ENCODE measurements at places on chromosomes 5 and 9.
A peak's percentile ranks its signal among the peaks of the same experiment; 100 is the strongest.

DNA sequence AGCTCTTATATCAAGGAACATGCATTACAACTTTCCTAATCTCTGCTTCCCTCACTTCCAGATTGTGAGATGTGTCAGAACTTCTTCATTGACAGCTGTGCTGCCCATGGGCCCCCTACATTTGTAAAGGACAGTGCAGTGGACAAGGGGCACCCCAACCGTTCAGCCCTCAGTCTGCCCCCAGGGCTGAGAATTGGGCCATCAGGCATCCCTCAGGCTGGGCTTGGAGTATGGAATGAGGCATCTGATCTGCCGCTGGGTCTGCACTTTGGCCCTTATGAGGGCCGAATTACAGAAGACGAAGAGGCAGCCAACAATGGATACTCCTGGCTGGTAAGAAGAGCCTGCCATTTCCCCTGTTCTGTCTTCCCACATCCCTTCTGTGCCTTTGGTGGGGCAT, 15.1 kb downstream of the PRDM9 start:
- H3K4me1 ChIP-seq, result no peaks in the 10 kb centered on the region
- H3K27ac ChIP-seq, result no peak overlapping the region
- no peaks in the 10 kb centered on the region for H3K36me3 ChIP-seq
- no peak for DNase-seq
- no peak overlapping the region for H3K4me3 ChIP-seq

- DNase-seq, result no peak
- no peaks in the 10 kb centered on the region for H3K27me3 ChIP-seq
- no peak overlapping the region for H3K27ac ChIP-seq
- no peak overlapping the region for H3K4me3 ChIP-seq
Measured at GRCh38 chr5:168947212-168947868, 353.6 kb downstream of the SLIT3 start.

DNA sequence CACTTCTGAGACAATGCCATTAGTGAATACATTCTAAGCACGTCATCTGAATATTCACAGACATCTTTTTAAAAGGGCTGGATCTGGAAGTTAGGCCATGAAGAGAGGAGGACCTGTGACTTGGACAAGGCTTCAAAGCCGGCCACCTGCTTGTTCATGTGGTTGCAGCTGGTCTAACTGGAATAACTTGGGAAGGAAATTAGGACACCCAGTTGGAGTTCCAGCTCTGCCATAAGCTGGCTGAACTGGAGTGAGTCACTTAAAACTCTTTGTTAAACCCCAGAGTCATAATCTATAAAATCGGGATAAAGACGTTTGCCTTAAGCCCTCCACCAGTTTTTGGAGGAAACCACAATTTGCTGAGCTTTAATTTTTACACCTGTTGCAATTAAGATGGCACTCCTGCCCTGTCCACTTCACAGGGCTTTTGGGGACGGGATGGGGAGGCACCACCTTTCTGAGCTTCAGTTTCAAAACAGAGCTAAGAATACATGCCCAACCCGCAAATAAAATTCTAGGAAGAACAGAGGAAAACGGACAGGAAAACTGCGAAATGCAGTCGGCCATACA, 536 bp upstream of the STX17 start:
- peaks cover under 1% of the 10 kb centered on the region for H3K36me3 ChIP-seq
- peak overlapping the region; percentile 71 for H3K4me3 ChIP-seq
- no peaks in the 10 kb centered on the region for H3K27me3 ChIP-seq
- DNase-seq, result no peak

GRCh38 chr9:114240647-114241558, 82.0 kb upstream of the ORM1 start:
- DNase-seq, result no peak
- peaks cover 7% of the 10 kb centered on the region for H3K36me3 ChIP-seq
- H3K4me3 ChIP-seq, result no peak overlapping the region
- no peak overlapping the region for H3K27ac ChIP-seq
- no peaks in the 10 kb centered on the region for H3K27me3 ChIP-seq

DNA sequence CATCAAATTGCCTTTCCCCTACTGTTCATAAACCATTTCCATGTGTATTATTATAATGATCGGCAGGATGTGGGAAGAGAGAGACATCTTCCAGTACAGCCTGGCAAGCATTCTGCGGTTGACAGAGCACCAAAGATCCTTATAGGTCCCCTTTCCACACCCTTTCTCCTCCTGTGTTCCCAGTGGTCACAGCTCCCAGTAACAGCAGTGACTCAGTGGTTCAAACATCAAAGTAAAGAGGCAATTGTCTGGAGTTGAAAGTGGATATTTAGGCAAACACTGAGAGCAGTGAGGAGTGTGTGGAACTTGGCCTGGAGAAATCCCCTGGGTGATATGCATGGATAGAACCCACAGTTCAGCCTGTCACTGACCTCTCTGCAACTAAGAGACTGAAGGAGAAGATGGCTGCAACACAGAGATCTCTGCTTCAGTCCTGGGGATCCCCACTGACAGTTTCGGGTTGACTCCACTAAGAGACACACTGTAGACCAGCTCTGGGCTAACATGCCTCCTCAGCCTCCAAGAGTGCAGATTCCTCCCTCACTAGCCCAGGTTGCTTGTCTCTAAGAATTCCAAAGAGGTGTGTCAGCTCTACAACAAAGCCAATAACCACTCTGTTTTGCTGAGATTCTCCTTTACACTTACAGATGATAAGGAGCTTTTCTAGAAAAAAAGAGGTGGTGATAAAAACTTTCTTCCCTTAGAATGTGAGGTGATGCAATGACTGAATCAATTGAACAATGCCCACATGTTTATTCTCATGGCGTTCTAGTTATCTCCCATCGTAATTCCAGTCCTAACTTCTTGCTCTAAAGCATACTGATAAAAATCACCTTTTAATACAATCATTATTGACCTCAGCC, 94.4 kb upstream of the IL6ST start:
- DNase-seq, result no peak
- no peak overlapping the region for H3K4me3 ChIP-seq
- no peak overlapping the region for H3K27ac ChIP-seq
- H3K27me3 ChIP-seq, result no peaks in the 10 kb centered on the region
- no peaks in the 10 kb centered on the region for H3K36me3 ChIP-seq
- H3K4me1 ChIP-seq, result no peaks in the 10 kb centered on the region

DNA sequence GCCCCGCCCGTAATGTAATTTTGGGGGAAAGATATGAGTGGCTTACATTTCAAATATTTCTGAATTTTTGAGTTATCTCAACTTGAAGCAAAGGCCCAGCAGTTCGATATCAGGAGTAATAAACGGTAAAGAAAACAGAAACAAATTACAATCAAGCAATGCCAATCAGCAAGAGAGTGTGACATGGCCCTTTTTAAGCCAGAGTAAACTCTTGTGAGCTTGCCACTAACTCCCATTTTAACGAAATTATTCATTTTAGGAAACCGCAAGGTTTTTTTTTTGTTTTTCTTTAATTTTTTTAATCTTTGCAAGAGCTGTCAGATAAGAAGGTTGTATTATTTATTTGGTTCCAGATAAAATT, 17.6 kb upstream of the CDK7 start:
- no peaks in the 10 kb centered on the region for H3K27me3 ChIP-seq
- H3K4me3 ChIP-seq, result peak overlapping the region; percentile 90
- peaks cover 13% of the 10 kb centered on the region for H3K4me1 ChIP-seq

- peak within 1 kb of the TSS; percentile 31 for H3K27ac ChIP-seq
- H3K4me1 ChIP-seq, result peaks cover 21% of the 10 kb centered on the region
- peak; percentile 77 for DNase-seq
- H3K4me3 ChIP-seq, result peak within 1 kb of the TSS; percentile 51
- peaks cover 34% of the 10 kb centered on the region for H3K27me3 ChIP-seq
- H3K36me3 ChIP-seq, result no peaks in the 10 kb centered on the region
Measured at GRCh38 chr5:44389090-44389822, at the start of gene FGF10. TSS of gene FGF10 (minus strand) at chr5:44389420. CDS start at chr5:44388682, 738 bp downstream.

DNA sequence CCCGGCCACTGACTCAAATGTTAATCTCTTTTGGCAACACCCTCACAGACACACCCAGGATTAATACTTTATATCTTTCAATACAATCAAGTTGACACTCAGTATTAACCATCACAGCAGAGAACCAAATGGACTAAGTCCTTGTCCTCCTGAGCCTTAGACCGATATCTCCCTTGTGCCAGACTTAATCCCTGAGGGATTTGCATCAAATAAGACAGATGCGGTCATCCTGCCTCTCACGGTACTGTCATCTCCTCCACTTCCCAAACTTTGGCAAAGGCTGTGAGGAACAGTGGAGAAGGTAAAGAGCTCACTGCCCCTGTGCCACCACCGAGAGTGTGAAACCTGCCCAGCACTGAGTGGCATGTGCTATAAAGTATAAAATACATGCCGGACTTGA, 6.5 kb upstream of the PRRC2B start:
- H3K4me1 ChIP-seq, result peaks cover 7% of the 10 kb centered on the region
- H3K36me3 ChIP-seq, result no peaks in the 10 kb centered on the region
- no peak overlapping the region for H3K27ac ChIP-seq
- no peak overlapping the region for H3K4me3 ChIP-seq
- DNase-seq, result no peak

DNA sequence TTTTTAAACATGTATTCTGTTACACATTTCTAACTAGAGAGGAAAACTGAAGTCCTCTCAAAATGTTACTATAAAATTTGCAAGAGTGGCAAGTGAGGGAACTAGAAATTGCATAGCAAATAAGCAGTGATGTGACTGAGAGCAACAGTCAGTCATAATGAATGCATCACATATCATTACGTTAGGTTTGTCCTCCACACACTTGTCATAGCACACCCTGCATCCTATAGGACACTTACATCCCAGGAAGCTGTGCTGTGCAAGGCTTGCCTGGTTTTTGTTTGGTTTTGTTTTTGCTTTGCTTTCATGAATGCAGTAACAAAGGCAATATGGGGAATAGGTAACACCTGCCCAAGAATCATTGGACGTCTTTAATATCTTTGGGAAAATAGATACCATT, 10.8 kb downstream of the NFIB start:
- peaks cover 57% of the 10 kb centered on the region for H3K4me1 ChIP-seq
- H3K4me3 ChIP-seq, result no peak overlapping the region
- no peak for DNase-seq
- H3K27me3 ChIP-seq, result no peaks in the 10 kb centered on the region

- no peak for DNase-seq
- H3K4me3 ChIP-seq, result no peak overlapping the region
- no peaks in the 10 kb centered on the region for H3K27me3 ChIP-seq
- H3K36me3 ChIP-seq, result peaks cover 4% of the 10 kb centered on the region
Measured at GRCh38 chr9:37187713-37188439, 67.5 kb downstream of the ZCCHC7 start.

- DNase-seq, result no peak
- H3K36me3 ChIP-seq, result no peaks in the 10 kb centered on the region
- H3K27ac ChIP-seq, result no peak overlapping the region
- no peaks in the 10 kb centered on the region for H3K4me1 ChIP-seq
- no peak overlapping the region for H3K4me3 ChIP-seq
- peaks cover 7% of the 10 kb centered on the region for H3K27me3 ChIP-seq
Measured at GRCh38 chr5:72692651-72693442, 123.6 kb upstream of the TNPO1 start.

DNA sequence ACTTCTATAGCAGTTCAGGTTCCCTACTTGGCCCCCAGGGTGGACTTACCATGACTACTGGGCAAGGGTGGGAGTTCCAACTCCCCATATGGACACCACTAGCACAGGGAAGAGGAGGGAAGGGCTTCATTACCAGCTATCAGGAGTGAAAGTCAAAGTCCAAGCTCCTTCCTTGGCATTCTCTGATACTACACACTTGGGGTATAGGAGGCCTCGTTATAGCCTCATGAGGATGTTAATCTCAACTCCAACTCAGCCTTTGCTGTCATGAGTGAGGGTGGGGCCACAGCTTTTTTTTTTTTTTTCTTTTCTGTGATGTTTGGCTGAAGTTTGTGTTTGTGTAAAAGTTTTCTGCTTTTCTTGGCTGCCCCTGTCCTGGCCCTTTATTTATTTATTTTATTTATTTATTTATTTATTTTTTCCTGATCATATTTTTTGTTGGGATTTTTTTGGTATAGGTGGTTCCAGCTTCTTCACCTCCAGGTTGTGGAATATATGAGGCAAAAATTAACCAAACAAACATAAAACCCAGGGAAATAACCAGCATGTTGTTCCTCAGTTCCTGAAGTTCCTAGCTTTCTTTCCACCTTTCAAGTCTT, 8.7 kb downstream of the GARIN3 start:
- DNase-seq, result no peak
- H3K4me3 ChIP-seq, result no peak overlapping the region
- no peaks in the 10 kb centered on the region for H3K4me1 ChIP-seq
- no peaks in the 10 kb centered on the region for H3K27me3 ChIP-seq
- no peaks in the 10 kb centered on the region for H3K36me3 ChIP-seq

DNA sequence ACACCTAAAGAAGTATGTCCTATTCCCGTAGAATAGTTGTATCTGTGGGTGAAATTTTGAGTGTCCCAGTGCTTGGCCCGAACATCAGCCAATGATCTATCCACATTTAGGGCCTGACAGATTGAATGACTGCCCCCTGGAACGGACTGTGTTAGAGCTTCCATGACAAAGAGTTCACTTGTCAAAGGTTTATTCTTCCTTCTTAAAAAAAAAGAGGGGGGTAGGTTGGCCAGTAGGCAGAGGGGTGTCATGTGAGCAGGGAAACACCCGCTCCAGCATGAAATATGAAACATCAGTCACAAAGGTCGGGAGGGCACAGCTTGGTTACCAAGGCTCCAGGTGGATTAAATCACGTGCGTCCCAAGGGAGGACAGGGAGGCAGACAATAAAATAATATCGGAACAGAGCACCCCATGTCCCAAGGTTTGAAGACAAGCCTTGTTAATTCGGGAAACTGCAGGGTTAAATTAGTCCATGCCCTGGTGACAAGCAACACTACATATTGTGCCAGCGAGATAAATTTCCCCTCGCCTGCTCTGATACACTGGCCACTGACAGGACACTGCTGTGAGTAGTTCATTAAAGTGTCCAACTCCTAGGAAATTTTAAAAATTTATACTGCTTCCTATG, 401.2 kb downstream of the IRX1 start:
- H3K4me1 ChIP-seq, result no peaks in the 10 kb centered on the region
- H3K27ac ChIP-seq, result no peak overlapping the region
- DNase-seq, result no peak
- no peaks in the 10 kb centered on the region for H3K36me3 ChIP-seq
- no peaks in the 10 kb centered on the region for H3K27me3 ChIP-seq

GRCh38 chr5:111013011-111013410, 58.5 kb upstream of the TSLP start:
- no peaks in the 10 kb centered on the region for H3K36me3 ChIP-seq
- no peak for DNase-seq
- no peak overlapping the region for H3K4me3 ChIP-seq

DNA sequence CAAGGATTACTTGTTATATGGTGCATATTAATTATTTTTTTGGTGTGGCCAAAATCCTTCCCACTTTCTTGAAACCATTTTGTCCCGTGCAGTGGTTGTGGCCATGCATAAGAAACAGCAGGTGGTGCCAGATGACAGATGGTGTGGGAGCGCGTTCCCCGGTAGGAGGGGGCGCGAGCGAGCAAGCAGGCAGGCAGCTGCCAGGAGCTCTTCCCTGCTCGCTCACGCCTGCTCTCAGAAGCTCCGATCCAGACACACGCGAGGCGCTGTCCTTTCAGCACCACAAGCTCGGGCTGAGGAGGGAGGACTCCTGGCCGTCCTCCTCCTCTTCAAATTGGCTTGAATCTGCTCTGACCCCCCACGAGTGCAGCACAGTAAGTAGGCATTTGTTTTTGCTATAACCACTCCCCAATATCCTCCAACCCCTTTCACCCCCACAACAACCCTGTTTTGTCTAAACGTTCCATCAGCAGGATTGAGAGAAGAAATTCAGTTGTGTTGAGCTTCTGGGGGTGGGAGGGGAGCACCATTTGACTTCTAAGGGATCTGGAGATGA, at the start of gene NSG2:
TSS of gene NSG2 (plus strand) at position 237 of the 556 bp plus-strand sequence. CDS start 1,050 bp downstream, outside the sequence.
- no peaks in the 10 kb centered on the region for H3K36me3 ChIP-seq
- no peak for DNase-seq
- no peak within 1 kb of the TSS for H3K27ac ChIP-seq
- H3K4me1 ChIP-seq, result no peaks in the 10 kb centered on the region

- no peak overlapping the region for H3K4me3 ChIP-seq
- no peaks in the 10 kb centered on the region for H3K4me1 ChIP-seq
- no peaks in the 10 kb centered on the region for H3K27me3 ChIP-seq
- peaks cover 12% of the 10 kb centered on the region for H3K36me3 ChIP-seq
- no peak overlapping the region for H3K27ac ChIP-seq
Measured at GRCh38 chr9:114006155-114006550, 71.9 kb downstream of the AMBP start.
